ENCODE measurements at places on chromosomes 5 and 9. TPM values are rescaled to one million over a fixed set of nuclear protein-coding genes. Genes with fewer than 3 reads are reported as not detected.

The BDP1 gene
- 35.4 TPM for total RNA-seq

The BARHL1 gene
- not detected for total RNA-seq

The CDKN2A gene
- 25.8 TPM for total RNA-seq

The SHC3 gene
- 6.1 TPM for total RNA-seq

The IL3 gene
- total RNA-seq, result not detected

The SLC6A18 gene
- total RNA-seq, result not detected

The C9orf78 gene
- 36.6 TPM for total RNA-seq

The FOXD4L3 gene
- 0.49 TPM for total RNA-seq

The NME5 gene
- total RNA-seq, result not detected

DNA sequence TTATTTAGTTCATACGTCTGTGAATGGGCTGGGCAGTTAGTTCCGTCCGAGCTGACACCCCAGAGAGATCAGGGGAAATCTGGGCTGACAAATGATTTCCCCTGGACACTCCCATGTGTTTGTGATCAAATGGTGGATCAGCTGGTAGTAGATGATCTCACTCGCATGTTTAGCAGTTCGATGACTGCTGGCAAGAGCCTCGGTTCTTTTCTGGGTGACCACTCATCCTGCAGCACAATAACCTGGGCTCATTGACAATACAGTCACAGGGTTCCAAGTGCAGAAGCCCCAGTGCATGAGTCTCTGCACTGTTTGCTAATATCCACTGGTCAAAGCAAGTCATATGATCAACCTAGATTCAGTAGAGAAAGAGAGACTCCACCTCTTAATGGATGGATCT lies 155.9 kb downstream of the NR2F1-AS1 start:
- no peak overlapping the region for H3K4me3 ChIP-seq
- DNase-seq, result no peak
- H3K27me3 ChIP-seq, result no peaks in the 10 kb centered on the region
- no peaks in the 10 kb centered on the region for H3K36me3 ChIP-seq
- H3K27ac ChIP-seq, result no peak overlapping the region
- peaks cover 10% of the 10 kb centered on the region for H3K4me1 ChIP-seq

DNA sequence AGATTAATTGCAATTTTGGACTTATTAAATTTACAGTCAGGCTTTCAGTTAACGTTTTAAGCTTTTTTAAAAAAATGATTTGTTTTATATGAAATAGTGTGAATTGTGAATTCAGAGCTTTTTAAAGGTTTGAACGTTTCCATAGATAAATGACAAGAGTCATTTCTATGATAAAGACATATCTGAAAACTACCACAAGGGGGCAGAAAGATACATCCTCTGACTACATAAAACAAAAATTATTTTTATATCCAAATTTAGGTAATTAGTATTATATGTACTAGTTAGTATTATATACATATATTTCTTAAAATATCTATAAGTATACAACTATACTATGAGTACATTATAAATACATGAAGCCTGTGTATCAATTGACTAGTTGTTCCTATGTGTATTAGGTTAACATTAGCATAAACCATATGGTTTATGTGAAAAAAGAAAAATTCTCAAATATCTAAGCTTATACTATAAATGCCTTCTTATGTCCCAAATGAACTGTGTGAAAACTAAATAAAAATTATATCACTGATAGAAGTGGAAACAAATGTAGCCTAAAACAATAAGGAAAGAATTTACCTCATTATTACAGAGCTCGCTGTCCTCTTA lies 155.2 kb downstream of the MEF2C start:
- no peaks in the 10 kb centered on the region for H3K36me3 ChIP-seq
- no peaks in the 10 kb centered on the region for H3K4me1 ChIP-seq
- no peak for DNase-seq
- no peaks in the 10 kb centered on the region for H3K27me3 ChIP-seq
- H3K4me3 ChIP-seq, result no peak overlapping the region
- no peak overlapping the region for H3K27ac ChIP-seq

GRCh38 chr5:26390608-26391007 lies 647.8 kb downstream of the CDH9 start:
- H3K4me1 ChIP-seq, result no peaks in the 10 kb centered on the region
- H3K36me3 ChIP-seq, result no peaks in the 10 kb centered on the region
- no peak overlapping the region for H3K4me3 ChIP-seq
- no peak for DNase-seq
- no peaks in the 10 kb centered on the region for H3K27me3 ChIP-seq

DNA sequence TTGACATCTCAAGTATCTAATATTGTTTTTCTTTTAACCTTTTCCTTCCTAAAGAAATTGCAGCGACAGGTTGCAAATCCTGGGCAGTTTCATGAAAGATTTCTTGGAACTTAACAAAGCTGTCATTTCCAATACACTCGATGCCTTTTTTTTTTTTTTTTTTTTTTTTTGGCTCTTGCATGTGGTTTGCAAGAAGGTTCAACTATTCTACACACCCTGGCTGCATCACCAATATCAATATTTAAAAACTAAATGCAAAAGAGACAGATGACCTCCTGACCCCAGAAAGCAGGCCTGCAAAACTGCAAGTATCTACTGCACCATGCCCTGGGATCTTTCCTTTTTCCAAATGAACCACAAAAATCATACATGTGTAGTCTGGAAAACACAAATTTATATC lies 4.4 kb upstream of the NFIB start:
- H3K27me3 ChIP-seq, result no peaks in the 10 kb centered on the region
- H3K4me1 ChIP-seq, result peaks cover 51% of the 10 kb centered on the region
- H3K4me3 ChIP-seq, result no peak overlapping the region
- no peak for DNase-seq
- no peaks in the 10 kb centered on the region for H3K36me3 ChIP-seq
- peak overlapping the region; percentile 96 for H3K27ac ChIP-seq

- H3K36me3 ChIP-seq, result no peaks in the 10 kb centered on the region
- H3K4me3 ChIP-seq, result no peak overlapping the region
- peaks cover 12% of the 10 kb centered on the region for H3K4me1 ChIP-seq
- DNase-seq, result no peak
- H3K27me3 ChIP-seq, result no peaks in the 10 kb centered on the region
Observed at GRCh38 chr9:14535161-14535955, 157.9 kb downstream of the ZDHHC21 start.

DNA sequence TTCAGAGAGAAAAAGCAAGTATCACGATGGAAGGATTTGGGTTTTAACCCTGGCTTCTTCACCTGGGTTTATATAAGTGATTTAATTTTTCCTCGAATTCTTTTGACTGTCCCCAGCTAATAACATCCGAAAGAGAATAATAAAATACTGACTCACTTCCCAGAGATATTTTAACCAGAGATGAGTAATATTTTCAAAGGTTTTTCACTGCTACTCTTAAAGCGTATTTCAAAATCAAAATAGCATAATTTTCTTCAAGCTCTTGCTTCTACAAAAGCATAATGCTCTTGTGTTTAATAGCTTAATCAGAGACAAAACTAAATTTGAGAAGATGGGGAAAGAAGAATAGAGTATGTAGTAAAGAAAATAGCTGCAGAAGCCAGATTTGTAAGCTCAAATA lies 215.2 kb upstream of the PTGER4 start:
- no peak overlapping the region for H3K4me3 ChIP-seq
- DNase-seq, result no peak
- H3K36me3 ChIP-seq, result no peaks in the 10 kb centered on the region
- no peak overlapping the region for H3K27ac ChIP-seq
- no peaks in the 10 kb centered on the region for H3K27me3 ChIP-seq

GRCh38 chr5:154202379-154203260 lies 12.1 kb downstream of the GALNT10 start:
- DNase-seq, result no peak
- no peaks in the 10 kb centered on the region for H3K27me3 ChIP-seq
- H3K4me3 ChIP-seq, result no peak overlapping the region
- H3K36me3 ChIP-seq, result no peaks in the 10 kb centered on the region
- peaks cover 17% of the 10 kb centered on the region for H3K4me1 ChIP-seq
- no peak overlapping the region for H3K27ac ChIP-seq

DNA sequence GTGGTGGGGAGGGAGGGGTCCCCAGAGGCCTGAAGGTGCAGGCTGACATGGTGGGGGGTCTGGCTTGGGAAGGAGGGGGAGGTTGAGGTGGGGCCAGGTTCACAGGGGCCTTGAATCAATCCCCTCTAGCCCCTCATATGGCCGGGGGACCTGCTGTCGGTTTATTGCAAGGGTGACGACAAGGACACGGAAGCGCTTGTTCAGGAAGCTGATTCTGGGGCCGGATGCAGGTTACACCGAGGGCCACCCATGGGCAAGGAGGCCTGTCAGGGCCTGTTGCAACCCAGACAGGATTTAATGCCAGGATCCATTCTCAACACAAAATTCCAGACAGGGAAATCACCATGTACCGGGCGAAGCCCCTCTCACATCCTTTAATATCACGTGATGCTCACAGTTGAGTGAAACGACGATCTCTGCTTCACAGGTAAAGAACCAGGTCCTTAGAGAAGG lies 41.6 kb upstream of the SYNPO start:
- no peak overlapping the region for H3K4me3 ChIP-seq
- no peak for DNase-seq
- H3K27ac ChIP-seq, result peak overlapping the region; percentile 61
- no peaks in the 10 kb centered on the region for H3K36me3 ChIP-seq

DNA sequence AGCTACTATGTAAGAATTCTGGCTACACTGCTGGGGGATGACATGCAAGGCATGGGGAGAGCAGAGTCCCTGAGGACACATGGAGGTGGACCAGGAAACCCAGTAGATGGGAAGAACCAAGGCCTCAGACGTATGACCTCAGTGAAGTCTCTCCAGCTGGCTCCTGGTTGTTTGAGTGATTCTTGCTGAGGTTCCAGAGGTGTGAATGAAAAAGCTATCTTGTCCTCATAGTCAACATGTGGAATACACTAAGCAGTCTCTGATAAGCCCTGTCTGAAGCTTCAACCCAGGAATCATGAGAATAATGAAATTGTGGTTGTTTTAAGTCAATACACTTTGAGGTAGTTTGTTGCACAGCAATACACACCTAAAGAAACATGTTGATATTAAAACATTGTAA lies 78.0 kb downstream of the GABRA6 start:
- H3K4me3 ChIP-seq, result no peak overlapping the region
- no peak for DNase-seq
- H3K27me3 ChIP-seq, result no peaks in the 10 kb centered on the region
- H3K27ac ChIP-seq, result no peak overlapping the region
- no peaks in the 10 kb centered on the region for H3K36me3 ChIP-seq
- H3K4me1 ChIP-seq, result no peaks in the 10 kb centered on the region

DNA sequence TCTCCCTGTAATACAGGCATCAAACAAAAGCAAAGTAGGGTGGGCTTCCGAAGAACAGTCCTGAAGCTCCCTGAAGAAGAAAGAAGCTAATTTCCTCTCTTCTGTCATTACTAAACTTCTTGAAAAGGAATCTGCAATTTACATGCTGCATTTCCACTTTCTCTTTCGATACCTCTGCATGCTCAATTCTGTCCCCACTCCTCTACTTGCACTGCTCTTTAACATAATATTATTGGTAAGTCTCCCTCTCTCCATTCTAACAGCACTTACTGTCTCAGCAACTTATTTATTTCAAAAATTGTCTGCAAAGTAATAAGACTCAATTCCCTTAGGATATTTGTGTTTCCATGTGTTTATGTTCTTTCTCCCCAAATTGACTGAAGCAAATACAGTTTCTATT lies 3.9 kb upstream of the PLPP1 start:
- H3K27me3 ChIP-seq, result no peaks in the 10 kb centered on the region
- peaks cover 6% of the 10 kb centered on the region for H3K4me1 ChIP-seq
- H3K36me3 ChIP-seq, result no peaks in the 10 kb centered on the region
- no peak overlapping the region for H3K4me3 ChIP-seq
- DNase-seq, result no peak
- no peak overlapping the region for H3K27ac ChIP-seq

DNA sequence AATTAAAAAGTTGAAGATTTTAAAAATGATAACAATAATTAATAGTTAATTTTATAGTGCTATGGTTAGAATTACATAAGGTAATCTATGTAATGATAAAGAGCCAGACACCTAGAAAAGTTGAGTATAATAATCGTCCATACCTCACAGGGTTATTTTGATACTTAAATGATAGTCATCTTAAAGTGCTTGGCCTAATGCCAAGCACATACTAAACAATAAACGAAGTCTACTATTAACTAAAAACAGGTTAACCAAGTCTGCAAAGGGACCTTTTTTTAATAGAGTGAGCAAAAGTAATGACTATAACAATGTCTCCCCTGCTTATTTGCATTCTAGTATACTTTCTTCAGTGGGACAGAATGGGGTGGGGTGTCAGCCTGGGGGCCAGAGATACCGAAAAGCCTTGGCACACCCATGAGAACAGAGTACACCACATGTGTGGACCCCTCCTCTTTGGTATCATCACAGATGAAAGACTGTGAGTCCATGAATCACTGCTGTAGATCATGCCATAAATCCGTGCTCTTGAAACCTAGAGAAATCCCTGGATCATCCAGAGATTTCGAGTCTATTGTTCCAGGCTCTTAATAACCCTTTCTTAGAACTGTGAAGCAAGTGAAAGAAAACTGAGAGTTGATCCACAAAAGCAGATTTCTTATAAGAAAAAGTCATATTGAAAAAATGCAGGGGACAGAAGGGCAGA lies 249.5 kb downstream of the PRELID2 start:
- H3K27me3 ChIP-seq, result no peaks in the 10 kb centered on the region
- no peaks in the 10 kb centered on the region for H3K36me3 ChIP-seq
- DNase-seq, result no peak
- H3K27ac ChIP-seq, result no peak overlapping the region

DNA sequence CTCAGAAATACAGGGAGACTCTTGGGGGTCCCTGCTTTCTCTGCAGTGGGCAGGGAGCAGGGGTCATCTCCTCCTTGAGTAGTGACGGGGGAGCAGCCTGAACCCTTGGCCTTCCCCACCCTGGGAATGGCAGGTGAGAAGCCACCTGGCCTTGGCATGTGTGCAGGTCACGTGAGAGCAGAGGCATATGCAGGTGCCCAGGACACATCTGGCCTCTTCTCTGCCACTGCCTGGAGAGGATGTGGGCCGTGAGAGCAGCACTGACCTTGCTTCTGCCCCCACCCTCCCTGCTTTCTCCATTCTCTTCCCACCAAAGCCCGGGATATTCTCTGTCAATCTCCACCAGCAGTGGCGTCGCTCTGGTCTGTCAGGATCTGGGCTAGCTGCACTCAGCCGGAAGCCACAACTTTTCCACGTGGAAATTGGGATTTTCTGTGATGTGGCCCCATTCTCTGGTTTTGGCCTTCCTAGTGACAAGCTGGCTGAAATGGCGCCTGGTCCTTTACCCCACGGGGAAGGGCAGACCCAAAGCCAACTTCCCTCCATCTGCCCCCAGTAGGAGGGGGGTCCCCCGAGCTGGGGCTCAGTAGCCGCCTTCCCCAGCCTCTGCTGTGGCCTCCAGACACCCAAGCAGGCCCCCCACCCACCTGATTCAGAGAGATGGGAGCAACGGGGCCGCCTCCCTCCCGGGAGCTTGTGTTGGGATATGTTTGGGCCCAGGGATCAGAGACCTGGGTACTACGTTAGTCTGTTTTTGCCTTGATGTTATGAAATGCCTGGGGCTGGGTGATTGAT lies 70.4 kb upstream of the FCN1 start:
- H3K27me3 ChIP-seq, result no peaks in the 10 kb centered on the region
- no peak overlapping the region for H3K4me3 ChIP-seq
- H3K36me3 ChIP-seq, result no peaks in the 10 kb centered on the region
- no peak for DNase-seq

GRCh38 chr9:98873951-98874371 lies 66.5 kb downstream of the GALNT12 start:
- H3K4me1 ChIP-seq, result peaks cover 3% of the 10 kb centered on the region
- H3K27me3 ChIP-seq, result no peaks in the 10 kb centered on the region
- H3K36me3 ChIP-seq, result no peaks in the 10 kb centered on the region
- H3K27ac ChIP-seq, result no peak overlapping the region

All from vagina (tissue), 2 donors.